CD14-positive monocyte (primary cell): ENCODE measurements at places on chromosomes 16 and 17. TPM values are rescaled to one million over a fixed set of nuclear protein-coding genes. Genes with fewer than 3 reads are reported as not detected.

FBXW10 gene
- not detected for polyA plus RNA-seq

- DNase-seq = no peak
Measured at GRCh38 chr17:41567317-41567716, 4.5 kb downstream of the KRT9 start.

DNA sequence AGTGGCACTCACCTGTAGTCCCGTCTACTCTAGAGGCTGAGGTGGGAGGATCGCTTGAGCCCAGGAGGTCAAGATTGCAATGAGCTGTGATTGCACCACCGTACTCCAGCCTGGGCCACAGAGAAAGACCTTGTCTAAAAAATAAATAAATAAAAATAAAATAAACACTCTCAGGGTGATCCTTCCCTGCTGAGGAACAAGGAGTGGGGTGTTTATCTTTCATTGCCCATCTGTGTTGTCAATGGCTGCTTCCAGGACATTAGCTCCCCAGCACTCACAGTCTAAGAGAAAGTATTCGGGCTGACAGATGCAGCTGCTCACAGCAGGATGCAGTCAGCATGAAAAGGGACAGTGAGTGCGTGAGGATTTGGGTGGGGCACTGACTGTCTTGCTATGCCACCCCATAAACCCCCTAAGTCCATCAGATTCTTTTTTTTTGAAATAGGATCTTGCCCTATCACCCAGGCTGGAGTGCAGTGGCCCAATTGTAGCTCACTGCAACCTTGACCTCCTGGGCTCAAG, 31.3 kb upstream of the RBBP6 start:
- no peak for DNase-seq

DNA sequence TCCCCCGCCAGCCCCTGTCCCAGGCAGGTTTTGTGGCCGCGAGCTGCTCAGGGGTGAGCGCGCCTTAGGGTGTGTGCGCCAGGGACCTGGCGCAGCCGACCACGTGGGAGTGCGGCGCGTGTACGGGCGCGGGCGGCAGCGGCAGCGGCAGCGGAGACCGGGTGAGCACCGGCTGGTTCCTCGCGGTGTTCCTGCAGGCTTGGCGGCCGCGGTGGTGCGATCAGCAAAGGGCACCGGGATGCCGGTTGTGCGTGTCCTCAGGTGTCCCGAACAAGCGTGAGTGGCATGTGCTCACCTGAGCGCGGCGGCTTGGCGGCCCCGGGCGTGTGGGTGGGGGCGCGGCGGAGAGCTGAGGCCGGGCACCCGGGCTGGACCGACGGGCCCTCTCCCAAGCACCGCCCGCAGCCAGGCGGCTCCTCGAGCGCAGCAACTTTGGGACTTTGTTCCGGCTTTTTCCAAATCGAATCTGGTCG, 381 bp upstream of the HSD11B2 start:
- DNase-seq = no peak

DNA sequence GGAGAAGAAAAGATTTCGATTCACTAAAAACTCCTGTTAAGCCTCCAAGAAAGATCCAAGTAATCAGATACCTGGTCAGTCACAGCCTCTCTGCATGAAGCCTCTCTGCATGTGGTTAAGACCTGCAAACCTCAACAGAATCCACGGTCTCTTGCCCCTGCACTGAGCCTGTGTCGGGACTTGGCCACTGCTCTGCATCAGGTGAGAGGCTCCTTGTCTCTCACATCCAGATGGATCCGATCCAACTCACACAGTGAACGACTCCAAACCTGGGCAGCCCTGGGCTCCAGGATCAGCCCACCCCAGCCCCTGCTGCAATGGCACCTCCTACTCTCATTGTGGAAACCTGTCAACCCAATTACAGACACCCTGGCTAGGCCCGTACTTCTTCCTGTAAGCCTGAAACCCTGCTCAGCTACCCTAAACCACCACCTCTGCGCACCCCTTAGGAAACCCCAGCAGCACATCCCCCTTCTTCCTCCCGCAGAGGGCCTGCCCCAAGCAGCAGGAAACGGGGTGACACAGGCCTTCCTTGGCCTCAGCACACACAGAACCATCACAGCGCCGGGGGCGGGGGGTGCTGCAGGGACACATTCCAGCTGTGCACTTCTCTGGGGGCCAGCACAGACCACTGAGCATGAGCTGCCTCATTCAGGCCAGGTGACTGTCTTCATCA, 129.5 kb downstream of the ANKRD11 start:
- DNase-seq = peak; percentile 67

LRRC36 gene
- 0.65 and 0.92 TPM in 2 replicates for polyA plus RNA-seq

C17orf107 gene
- polyA plus RNA-seq = 4.1 and 5.1 TPM in 2 replicates

DNA sequence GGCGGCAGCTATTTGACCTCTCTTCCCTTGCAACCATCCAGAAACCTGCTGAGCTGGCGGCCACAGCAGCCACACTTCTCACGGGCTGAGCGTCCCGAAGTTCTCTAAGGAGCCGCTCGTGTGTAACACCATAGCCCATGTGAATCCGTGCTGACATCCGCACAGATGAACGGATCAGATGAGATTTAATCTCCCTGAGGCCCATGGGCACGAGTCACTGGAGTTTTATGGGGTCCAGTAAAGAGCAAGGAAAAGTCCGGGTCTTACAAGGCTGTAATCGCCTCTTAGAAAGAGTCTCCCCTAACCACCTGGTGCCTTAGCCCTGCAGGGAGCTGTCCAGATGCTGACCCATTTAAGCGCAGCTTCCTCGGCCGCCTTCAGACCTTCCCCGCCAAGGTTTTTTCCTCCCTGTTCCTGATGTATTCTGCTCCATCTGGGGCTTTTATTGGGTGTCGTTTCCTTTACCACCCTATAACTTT, 5.5 kb upstream of the CACNG5 start:
- no peak for DNase-seq

GRCh38 chr17:50260501-50260911, 13.8 kb upstream of the TMEM92 start:
- no peak for DNase-seq

VMO1 gene
- polyA plus RNA-seq = 1.9 and 2.1 TPM in 2 replicates

DNA sequence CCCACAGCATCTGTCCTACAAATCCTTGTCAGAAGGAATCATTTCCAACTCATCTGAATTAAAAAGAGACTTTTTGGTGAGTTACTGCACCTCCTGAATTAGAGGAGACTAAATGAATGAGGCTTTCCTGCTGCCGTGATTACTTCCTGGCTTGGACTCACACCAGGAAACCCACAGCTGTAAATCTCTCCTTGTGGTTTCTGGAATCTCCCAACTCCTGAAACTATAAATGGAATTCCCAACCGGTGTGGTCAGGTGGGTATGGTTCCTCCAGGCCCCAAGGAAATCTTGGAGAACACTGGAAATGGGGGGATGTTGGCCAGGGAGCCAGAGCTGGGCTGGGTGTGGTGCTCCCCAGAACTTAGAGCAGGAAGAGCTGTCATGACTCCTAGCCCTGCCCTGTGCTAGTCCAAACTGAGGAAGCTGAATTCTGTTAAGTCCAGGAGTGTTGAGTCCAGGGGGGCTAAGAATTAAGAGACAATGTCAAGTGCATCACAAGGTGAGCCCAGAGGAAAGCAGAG, 216.4 kb downstream of the GSG1L start:
- no peak for DNase-seq

DNA sequence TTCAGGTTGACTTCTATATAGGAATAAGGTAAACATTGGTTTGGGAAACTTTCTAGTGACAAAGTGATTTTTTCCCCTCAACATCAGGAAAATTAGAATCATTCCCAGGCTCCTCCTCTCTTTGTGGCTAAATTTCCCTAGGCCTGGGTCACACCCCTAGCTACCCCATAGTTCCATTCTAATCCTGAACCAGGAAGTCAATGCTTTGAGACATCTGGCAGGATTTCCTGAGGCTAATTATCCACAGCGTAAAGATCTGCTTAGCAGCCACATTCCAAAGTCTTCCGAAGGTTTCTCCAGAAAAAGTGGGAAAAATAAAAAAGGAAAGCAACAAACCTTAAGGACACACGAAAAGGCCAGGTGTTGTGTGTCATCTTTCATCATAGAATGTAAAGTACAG, 60.3 kb upstream of the CORO6 start:
- no peak for DNase-seq

DNA sequence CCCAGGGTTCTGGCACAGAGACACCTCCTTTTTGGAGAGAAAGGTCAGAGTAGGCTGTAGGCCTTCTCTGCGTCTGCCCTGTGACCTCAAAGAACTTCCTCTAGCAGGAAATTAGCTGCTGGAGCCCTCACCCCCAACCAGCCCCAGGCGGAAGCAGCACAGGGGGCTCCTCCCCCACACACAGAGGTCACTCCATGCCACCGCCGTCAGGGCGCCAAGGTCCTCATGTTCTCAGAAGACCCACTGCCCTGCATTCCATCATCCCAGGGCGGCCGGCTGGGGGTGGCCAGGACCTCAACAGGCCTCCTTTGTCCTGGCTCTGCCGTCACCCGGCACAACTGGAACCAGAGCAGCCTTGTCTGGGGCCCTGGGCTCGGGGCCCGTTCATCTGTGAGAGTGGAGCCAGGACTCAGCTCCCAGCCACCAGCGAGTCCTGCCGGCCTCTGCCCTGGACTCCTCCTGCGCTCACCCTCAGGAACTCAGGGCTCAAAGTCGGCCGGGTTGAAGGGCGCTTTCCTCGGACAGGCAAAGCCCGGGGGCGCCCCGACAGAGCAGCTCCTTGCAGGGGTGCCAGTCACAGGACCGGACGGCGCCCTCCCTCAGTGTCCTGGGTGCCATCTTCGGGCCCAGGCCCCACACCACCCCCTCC, 1.2 kb downstream of the TMC6 start:
- peak; percentile 80 for DNase-seq

- DNase-seq = no peak
Measured at GRCh38 chr16:76232704-76233103, 44.5 kb upstream of the CNTNAP4 start.

- no peak for DNase-seq
Measured at GRCh38 chr17:36723459-36724025, 122.2 kb downstream of the MRM1 start.

DNA sequence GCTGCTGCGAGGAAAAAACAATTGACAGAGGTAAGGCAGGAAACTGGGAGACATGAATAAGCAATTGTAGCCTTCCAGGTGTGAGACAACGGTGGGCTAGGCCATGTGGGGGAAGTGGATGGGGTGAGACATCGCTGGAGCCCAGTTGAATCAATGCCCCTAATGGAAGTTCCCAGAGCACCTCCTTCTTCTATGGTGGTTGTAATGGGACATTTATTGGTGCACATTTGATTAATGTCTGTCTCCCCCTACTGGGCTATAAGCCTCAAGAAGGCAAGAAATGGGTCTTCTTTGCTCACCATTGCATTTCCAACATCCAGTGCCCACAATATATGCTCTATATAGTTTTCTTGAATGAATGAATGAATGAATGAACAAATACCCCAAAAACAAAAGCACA, 22.7 kb upstream of the CD300E start:
- peak; percentile 81 for DNase-seq

- DNase-seq = peak; percentile 60
Measured at GRCh38 chr16:3149630-3150345, 15.0 kb downstream of the ZNF213 start.
